Brain pericyte (primary cell): ENCODE measurements at places on chromosomes 2 and 18.

DNA sequence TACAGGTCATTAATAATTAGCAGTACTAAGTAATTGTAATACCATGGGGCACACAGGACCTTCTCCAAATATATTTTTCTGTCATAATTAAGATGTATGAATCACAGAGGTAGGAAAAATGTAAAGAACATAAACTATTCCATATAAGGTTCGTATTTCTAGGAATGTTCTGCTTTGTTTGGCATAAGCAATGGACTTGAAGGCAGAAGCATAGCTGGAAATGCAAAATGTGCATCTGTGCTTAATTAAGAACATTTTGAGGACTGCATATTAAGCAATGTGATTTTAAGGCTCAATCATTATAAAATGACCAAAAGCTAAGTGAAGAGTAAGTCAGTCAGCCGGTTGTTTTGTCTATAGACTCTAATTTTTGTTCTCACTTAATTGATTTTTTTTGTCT lies 123.2 kb downstream of the RBM43 start:
- DNase-seq, result no peak

GRCh38 chr2:149087751-149088150 lies 49.3 kb downstream of the LYPD6B start:
- no peak for DNase-seq

DNA sequence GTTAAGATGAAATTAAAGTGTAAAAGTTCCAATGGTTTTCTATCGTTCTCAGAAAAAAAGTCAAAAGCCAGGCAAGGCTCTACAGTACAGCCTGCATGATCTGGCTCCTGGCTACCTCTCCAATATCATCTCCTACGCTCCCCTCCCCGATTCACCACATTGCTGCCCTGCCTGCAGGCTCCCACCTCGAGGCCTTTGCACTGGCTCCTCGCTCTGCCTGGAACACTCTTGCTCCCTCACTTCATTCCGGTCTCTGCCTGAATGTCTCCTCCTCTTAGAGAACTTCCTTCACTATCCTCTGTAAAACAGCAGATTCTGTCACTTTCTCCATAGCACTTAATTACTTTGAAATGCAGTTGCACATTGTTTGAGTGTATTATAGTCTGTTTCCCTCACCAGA lies 72.5 kb downstream of the KLF7 start:
- DNase-seq, result no peak

GRCh38 chr2:36615222-36615621 lies 17.3 kb upstream of the FEZ2 start:
- peak; percentile 33 for DNase-seq

DNA sequence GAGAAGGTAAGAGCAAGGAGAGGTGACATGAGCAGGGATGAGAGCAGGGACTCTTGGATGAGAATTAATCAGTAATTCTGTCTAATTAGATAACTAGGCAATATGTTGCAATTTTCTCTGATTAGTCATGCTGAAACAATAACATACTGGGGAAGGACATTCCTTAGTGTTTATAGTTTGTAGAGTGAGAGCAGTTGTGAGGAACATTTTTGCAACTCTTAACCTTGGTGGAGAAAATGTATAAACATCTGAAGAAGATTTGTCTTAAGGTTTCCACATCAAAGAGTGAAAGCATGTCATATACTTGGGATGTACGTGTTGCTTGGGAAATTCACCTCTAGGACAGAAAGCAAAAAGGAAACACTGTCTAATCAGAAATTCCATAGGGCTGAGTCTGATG lies 955.4 kb upstream of the FANCL start:
- DNase-seq, result no peak

- DNase-seq, result no peak
These were observed 69.7 kb downstream of the FEZ2 start for GRCh38 chr2:36528274-36528673.

DNA sequence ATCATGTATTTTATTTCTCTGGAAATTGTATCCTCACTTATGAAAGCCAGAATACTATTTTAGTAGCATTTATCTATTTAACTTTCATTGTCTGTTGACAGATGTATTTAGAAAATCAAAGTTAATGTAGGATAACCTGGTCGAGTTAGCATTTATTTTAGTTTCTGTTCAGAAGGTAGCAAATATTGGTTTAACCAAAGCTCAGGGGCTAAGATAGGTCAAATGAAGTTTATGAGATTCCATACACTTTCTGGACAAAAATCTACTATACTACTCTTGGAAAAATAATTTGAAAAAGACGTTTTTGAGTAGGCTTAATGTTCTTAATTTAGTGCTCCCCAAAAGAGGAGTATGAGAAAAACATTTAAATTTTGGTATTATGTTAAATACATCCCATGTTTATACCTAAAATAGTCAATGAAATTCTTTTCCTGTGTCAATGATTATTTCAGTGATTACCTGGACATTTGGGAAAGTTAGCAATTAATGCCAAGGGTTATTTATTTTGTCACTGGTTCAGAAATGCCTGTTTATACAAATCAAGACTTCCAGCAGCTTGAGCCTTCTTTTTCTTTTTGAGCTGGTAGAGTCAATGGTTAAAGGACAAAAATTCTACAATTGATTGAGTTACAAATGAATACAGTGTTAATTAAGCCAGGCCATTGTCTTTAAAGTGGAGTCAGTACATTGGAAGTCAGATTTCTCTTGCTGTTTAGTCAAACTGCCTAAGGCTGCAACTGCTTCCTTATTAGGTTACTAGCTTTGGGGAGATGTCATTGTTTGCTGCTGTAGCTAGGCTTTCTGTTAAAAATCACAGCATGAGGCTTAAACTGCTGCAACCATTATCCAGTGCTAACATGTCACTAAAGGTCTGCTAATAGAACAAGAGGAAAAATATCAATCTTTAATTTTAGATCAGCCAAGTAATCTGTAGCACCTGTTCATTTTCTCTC lies 182.3 kb downstream of the CAMKMT start:
- no peak for DNase-seq

- no peak for DNase-seq
These were observed 14.4 kb downstream of the STK11IP start for GRCh38 chr2:219611866-219612576.

DNA sequence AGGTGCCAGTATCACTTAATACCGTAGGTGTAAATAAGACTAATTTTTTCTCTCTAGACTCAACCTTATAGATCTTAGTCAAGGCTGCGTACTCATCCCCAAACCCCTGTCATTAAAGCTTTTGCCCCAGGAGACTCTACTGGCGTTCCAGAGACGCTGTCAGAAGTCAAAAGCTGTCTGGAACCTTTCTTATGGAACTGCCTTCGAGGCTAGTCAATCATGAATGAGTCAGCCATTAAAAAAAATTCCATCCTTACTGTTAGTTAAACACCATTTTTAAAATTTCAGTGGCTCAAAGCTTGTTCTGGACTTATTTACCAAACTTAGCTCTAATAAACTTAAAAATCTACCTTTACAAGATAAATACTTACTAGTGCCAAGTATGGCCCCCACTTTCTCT lies 52.1 kb downstream of the SPRED2 start:
- no peak for DNase-seq

DNA sequence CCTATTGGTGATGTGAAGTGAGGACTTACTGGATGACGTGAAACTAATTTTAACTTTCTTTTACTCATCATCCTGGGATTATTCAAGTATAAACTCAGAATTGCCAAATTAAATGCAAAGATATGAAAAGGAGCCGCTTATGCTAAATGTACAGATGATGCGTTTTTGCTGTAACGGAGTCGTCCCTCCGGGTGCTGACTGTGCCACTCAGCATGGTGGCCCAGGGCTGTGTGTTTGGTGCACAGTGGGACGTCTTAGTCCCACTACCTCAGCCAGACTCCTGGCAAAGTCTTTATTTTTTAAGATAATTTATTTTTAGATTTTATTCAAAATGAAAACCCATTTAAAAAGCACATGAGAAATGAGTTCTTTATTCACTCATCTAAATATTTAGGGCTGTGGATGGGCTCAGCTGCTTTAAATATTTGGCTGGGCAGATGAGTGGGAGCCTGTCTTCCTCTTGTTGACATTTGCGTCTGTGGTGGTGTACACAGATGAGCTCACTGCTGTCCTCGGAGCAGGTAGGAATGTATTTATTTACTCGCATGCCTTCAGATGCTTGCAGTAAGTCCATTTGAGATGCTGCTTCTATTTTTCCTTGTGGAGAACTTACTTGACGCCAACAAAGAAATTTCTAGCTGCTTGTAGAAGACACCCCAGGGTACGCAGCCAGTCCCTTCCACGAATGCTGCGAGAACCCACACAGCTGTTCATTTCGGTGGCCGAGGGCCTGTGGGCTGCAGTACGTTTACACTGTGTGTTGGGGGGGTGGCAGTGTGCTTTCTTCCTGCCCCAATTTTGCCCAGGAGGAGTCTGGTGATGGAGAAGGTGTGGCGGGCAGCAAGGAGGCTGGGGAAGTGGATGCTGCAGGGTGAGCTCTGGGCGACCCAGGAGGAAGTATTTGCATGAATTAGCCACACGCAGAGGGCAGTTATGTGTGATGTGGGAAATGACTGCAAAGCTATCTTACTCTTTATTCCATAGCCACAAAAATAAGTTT lies 105.0 kb downstream of the AGAP1 start:
- DNase-seq, result no peak

DNA sequence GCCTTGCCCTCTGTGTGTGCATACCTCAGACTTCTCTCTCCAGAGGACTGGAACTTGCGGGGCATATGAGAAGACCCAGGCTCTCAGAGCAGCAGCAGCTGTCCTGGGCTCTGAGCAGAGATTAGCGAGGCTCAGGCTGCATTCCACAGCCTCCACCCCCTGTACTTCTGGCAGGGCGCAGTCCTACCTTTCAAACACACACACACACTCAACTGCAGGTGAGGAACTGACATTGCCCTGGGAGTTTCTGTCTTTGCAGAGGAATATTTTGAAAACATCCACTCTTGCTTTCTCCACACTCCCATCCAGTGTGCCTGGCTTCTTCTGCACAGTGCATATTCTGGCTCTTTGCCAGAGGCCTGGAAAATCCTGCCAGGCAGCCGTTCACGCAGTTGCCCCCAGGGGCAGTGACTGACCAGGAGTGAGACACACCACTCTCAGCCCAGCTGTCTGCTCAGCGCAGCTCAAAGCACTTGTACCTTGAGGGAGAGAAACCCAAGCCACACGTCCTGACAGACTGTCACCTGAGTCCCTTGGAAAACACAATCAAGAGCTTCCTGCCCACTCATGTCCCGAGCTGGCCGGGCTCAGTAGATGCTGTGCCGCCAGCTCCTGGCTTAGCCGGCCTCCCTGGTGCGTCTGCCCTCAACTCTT lies 460.8 kb downstream of the RNF144A start:
- no peak for DNase-seq

- DNase-seq, result no peak
These were observed 39.9 kb downstream of the STK17B start for GRCh38 chr2:196131384-196131937.

- DNase-seq, result no peak
These were observed 17.5 kb upstream of the SALL3 start for GRCh38 chr18:78962098-78962497.

- DNase-seq, result no peak
These were observed 110.5 kb upstream of the TACR1 start for GRCh38 chr2:75309596-75310463.

DNA sequence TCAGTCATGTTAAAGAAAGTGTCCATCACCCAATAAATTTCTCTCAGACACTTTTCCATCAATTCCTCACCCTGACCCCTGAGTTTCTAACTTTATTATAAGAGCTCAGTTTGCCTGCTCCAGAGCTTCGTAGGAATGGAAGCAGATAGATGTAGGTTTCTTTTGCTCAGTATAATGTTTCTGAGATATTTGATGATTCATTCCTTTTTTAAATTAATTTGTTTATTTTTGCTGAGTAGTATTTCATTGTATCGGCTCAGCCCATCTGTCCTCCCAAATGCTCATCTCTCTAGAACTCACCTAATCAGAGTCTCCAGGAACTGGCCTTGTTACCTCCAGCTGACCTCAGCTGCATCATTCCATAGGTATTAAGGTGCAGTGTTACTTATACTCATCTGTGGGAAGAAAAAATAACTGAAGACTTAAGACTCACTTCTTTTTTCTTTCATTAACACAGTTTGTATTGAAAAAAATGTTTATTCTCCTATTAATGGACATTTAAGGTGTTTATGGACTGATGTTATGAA lies 11.9 kb upstream of the BCL2L11 start:
- DNase-seq, result no peak

DNA sequence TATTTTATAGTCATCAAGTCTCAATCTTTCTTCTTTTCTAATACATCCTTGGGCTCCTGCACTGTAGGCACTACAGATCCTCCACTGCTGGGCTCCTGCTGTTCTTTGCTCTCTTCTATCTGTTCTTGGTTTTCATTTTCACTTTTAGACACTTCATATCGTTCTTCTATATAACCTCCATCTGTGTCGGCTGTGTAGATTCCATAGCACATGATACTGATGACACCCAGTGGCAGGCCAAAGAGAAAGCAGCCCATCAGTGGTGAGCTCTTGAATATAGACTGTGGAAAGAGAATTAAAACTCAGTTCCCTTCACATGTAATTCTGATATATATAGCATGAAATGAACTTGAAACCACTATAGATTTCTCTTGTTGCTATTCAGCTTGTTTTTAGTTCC lies 38.0 kb downstream of the TMX3 start:
- no peak for DNase-seq

DNA sequence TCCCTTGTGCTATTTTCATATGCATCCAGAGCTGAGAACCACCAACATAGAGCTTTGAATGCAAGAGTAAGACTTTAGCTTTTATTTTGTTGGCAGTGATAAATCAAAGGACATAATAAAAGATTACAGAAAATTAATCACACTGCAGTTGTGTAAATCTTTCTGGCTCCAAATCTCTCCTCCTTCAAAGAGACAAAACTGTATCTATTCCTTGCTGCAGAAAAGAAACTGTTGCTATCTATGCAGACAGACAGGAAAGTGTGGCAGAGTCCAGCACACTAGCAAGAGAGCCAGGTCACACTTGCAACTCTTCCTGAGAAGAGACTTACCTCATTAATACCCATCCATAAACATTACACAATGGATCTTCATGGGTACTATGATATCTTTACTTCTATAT lies 57.5 kb downstream of the DTNB start:
- DNase-seq, result no peak

DNA sequence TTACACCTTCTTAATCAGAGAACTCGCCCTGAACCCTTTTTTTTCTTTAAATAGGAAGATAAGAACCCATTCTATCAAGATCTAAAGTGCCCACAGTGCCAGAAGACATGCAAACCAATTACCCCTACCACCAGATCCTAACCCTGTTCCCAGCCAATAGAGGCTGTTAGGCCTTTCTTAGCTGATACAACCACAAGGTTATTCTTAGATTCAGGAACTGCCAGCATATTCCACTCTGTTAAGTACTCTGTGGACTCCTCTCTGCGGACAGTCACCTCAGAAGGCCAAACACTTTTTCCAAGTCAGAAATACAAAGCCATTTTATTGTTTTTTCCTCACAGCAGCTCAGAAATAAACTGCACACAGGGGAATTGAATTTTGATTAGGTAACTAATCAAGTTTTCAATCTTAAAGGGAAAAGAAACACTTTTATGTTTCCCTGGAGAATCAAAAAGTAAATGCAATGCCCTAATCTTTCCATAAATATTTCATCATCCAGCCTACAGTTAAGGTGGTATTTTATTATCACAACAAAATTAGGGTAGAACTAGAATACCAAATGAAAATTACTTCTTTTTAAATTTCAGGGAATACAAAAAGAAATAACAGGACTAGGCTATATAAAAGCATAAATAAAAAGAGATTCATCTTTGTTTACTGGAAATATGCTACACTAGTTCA lies 111.4 kb downstream of the NBAS start:
- no peak for DNase-seq

GRCh38 chr2:48589170-48589767 lies 28.4 kb upstream of the GTF2A1L start:
- DNase-seq, result no peak
